ENCODE measurements at places on chromosomes 2 and 18.

- no peak for DNase-seq
Observed at GRCh38 chr18:75314117-75314516, 103.5 kb downstream of the TSHZ1 start.

GRCh38 chr2:26216587-26216986, 27.8 kb downstream of the HADHA start:
- peak; percentile 37 for DNase-seq

- no peak for DNase-seq
Observed at GRCh38 chr2:184793176-184793575, 194.8 kb downstream of the ZNF804A start.

GRCh38 chr2:145110668-145111356, 590.9 kb upstream of the ZEB2 start:
- no peak for DNase-seq
